ENCODE measurements at places on chromosomes 16 and 17. TPM values are rescaled to one million over a fixed set of nuclear protein-coding genes. Genes with fewer than 3 reads are reported as not detected.

DNA sequence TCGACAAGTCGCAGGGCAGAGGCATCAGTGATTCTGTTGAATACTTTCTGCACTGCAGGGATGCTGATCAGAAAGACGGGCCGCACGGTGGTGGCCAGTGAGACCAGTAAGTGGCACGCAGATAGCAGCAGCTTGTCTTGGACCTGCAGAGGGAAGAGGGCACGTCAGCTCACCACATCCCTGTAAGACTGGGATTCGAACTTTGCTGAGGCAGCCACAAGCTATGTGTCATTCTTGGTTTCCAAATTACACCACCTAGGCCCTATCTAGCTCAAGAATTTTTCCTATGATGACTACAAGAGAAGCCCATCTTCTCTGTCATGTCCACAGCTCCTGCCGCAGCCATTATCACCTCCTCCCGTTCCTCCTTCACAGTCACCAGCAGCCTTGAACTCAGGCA lies 49.4 kb upstream of the GSG1L start:
- no peaks in the 10 kb centered on the region for H3K4me1 ChIP-seq
- H3K27ac ChIP-seq = no peak overlapping the region
- peaks cover 45% of the 10 kb centered on the region for H3K36me3 ChIP-seq
- no peak overlapping the region for H3K4me3 ChIP-seq
- no peaks in the 10 kb centered on the region for H3K27me3 ChIP-seq
- DNase-seq = no peak

DNA sequence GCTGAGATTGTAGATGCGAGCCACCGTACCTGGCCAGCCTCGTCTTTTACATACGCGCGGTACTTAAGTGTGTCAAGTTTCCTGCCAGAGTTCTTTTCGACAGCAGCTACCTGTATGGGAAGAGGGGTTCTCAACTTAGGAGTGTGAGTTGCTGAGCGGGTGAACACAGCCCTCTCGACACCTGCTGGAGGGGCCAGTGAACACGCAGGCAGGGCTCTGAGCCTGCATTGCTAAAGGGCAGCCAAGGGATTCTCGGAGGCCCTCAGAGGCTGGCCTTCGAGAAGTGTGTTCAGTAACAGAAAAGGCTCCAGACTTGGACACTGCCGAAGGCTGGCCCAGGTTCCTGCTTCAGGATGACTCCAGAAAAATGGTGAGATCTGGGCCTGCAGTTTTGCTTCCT lies 6.1 kb downstream of the ZC3H18 start:
- no peak overlapping the region for H3K4me3 ChIP-seq
- peaks cover 25% of the 10 kb centered on the region for H3K36me3 ChIP-seq
- no peaks in the 10 kb centered on the region for H3K27me3 ChIP-seq
- H3K27ac ChIP-seq = no peak overlapping the region
- peaks cover 3% of the 10 kb centered on the region for H3K4me1 ChIP-seq
- no peak for DNase-seq

DNA sequence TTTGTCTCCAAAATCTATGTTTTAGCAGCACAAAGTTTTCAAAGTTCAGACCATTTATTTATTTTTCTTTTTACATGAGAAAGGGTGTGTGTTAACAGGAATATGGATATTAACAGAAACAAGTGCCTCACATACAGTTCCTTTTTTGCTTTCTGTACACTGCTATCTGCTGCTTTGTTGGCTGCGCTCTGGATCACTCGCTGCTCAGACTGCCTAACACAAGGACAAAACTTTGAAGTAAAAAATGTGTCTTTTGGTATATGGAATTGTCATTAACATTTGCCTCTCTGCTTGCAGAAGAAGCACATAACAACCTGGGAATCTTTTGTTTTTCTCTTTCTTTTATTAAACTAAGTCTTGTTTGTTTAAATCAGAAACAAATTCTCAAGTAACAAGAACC lies 262.8 kb downstream of the ZFHX3 start:
- H3K36me3 ChIP-seq = peaks cover 20% of the 10 kb centered on the region
- no peak overlapping the region for H3K4me3 ChIP-seq
- H3K27ac ChIP-seq = no peak overlapping the region
- H3K27me3 ChIP-seq = no peaks in the 10 kb centered on the region
- H3K4me1 ChIP-seq = peaks cover 4% of the 10 kb centered on the region

DNA sequence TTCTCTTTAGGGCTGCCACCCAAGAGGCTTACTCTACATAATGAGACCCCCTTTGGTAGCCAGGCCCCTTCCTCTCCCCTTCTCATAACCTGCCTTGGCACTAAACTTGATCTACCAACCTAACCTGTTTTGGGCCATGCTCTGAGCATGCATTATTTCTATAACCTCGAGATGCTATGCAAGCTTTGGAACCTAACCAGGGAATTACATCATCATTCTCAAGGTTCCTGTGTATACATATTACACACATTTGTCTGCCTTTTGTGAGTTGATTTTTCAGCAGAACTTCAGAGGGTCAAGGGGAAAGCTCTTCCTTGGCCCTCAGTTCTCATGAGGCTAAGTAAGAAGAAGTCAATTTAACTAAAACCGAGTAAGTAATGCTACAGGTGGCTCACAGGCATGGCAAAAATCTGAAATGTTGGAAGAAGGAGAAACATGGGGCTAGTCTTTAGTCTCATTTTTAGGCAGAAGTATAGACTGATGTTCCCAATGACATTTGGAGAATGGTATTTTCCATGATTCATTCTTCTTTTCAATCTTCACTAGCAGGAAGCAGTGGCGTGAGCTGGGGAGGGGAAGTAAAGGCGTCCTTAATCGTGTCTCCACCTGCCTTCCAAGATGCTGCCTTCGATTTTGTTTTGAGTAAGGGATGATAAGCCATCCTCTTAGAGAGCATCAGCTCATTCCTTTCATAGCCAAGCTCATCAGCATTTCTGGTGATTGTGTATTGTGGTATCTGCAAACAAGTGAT lies 308.4 kb downstream of the ABCC12 start:
- no peaks in the 10 kb centered on the region for H3K4me1 ChIP-seq
- H3K27ac ChIP-seq = no peak overlapping the region
- H3K4me3 ChIP-seq = no peak overlapping the region
- H3K36me3 ChIP-seq = no peaks in the 10 kb centered on the region
- no peak for DNase-seq
- no peaks in the 10 kb centered on the region for H3K27me3 ChIP-seq

- DNase-seq = no peak
- no peaks in the 10 kb centered on the region for H3K36me3 ChIP-seq
- no peak overlapping the region for H3K27ac ChIP-seq
- no peaks in the 10 kb centered on the region for H3K27me3 ChIP-seq
- H3K4me1 ChIP-seq = no peaks in the 10 kb centered on the region
- no peak overlapping the region for H3K4me3 ChIP-seq
Measured at GRCh38 chr17:78896091-78896833, 6.7 kb downstream of the CEP295NL start.

GRCh38 chr16:84683691-84684591 lies 15.9 kb upstream of the USP10 start:
- no peaks in the 10 kb centered on the region for H3K4me1 ChIP-seq
- DNase-seq = no peak
- H3K27ac ChIP-seq = no peak overlapping the region
- no peaks in the 10 kb centered on the region for H3K36me3 ChIP-seq
- no peak overlapping the region for H3K4me3 ChIP-seq

DNA sequence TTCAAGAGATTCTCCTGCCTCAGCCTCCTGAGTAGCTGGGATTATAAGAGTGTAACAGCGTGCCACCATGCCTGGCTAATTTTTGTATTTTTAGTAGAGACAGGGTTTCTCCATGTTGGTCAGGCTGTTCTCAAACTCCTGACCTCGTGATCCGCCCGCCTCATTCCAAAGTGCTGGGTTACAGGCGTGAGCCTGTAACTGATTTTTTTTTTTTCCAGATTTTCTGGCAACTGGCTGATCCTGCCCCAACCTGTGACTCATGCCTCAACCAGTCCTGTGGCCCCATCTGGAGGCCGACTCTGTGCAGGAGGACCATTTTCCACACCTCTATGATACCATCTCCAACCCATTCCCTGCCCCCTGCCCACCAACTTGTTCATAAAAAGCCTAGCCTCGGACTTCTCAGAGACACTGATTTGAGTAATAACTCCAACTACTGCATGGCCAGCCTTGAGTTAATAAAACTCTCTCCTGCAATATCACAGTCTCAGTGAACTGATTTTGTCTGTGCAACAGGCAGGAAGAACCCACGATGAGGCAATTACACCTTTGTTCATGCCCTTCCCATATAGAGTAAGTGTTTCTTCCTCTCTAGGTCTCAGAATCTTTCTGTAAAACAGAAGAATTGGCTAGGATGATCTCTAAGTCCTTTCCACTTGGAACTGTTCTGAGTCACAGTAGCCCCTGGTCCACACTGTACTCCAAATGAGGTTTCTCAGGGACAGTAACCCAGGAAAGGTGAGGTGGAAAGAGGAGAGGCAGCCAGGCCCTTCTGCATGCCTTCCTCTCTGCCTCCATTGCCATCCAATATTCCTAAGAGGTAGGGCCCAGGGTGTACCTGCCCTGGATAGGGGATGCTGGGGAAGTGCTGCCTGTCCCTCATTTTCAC lies 8.8 kb upstream of the CNOT1 start:
- no peak overlapping the region for H3K27ac ChIP-seq
- no peaks in the 10 kb centered on the region for H3K36me3 ChIP-seq
- H3K4me3 ChIP-seq = no peak overlapping the region
- peak; percentile 57 for DNase-seq
- H3K27me3 ChIP-seq = no peaks in the 10 kb centered on the region
- no peaks in the 10 kb centered on the region for H3K4me1 ChIP-seq

- no peak for DNase-seq
- H3K4me3 ChIP-seq = no peak overlapping the region
- no peak overlapping the region for H3K27ac ChIP-seq
Measured at GRCh38 chr17:53749178-53749577, 73.5 kb upstream of the KIF2B start.

DNA sequence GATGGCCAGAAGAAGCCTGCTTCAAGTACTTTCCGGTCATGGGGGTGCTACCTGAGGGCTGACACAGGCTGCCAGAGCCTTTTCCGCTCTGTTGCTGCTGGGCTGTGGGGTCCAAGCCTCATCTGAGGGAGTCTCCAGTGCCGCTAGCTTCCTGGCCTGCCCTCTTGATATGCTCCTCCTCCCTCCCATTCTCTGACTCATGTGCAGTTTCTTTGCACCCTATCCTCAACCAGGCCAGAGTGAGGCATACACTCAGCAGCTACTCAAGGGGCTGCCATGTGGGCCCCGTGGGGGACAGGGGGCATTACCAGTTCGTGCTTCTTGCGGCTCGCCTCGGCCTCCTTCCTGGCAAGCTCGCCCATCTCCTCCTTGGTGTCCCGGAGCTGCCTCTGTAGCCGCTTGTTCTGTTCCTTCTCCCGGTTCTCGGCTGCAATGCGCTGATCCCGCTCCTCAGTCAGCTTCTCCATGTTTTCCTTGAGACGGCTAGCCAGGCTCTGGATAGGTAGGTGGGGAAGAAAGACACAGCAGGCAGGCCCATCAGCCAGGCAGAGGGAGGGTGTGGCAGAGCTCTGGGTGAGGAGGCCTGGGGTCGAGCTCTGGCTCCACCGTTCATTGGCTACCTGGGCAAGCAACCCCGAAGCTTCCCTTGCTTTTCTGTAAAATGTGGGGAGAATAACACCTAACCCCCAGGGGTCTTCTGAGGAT lies 43.8 kb downstream of the PIPOX start:
- H3K4me1 ChIP-seq = no peaks in the 10 kb centered on the region
- DNase-seq = no peak
- H3K4me3 ChIP-seq = no peak overlapping the region

- peaks cover 57% of the 10 kb centered on the region for H3K27me3 ChIP-seq
- no peaks in the 10 kb centered on the region for H3K4me1 ChIP-seq
- no peaks in the 10 kb centered on the region for H3K36me3 ChIP-seq
- H3K27ac ChIP-seq = no peak overlapping the region
Measured at GRCh38 chr17:29022074-29022473, 16.2 kb upstream of the SEZ6 start.

GRCh38 chr16:56191156-56191815 lies at the start of gene GNAO1:
TSS of gene GNAO1 (plus strand) at chr16:56191489. CDS start at chr16:56192236, 747 bp downstream.
- no peaks in the 10 kb centered on the region for H3K36me3 ChIP-seq
- H3K27me3 ChIP-seq = no peaks in the 10 kb centered on the region
- peak; percentile 44 for DNase-seq
- H3K27ac ChIP-seq = peak within 1 kb of the TSS; percentile 88

DNA sequence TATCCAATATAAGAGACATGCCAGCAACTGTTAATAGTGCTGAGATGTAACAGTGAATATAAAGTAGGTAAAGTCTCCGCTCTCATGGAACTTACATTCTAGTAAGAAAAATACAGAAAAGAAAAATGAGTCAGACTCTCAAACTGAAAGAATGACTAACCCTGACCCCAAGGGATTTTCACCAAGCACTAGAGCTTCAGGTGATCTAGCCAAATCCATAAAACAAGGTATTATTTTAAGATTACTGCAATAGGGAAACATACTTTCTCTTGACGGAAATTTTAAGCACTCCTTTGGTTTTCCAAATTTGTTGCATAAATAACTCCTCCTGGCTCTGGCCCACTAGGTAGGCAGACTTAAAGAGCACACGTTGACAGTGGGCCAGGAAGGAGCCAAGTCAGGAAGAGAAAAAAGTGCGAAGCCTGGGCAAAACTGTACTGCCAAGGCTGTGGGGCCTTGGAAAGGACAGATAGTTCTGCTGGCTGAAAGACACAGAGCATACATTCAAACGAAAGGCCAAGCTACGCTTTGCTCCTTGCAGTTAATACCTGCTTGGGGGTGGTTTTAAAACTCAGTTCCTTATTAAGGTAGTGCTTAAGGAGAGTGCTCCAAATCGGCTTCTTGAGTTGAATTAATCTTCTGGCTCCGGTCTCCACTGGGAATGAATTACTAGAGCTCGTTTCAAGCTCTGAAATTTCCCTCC lies 1.4 kb downstream of the GOT2 start:
- peaks cover 6% of the 10 kb centered on the region for H3K4me1 ChIP-seq
- peak overlapping the region; percentile 84 for H3K27ac ChIP-seq
- H3K36me3 ChIP-seq = peaks cover 8% of the 10 kb centered on the region
- DNase-seq = peak; percentile 5
- peak overlapping the region; percentile 76 for H3K4me3 ChIP-seq

DNA sequence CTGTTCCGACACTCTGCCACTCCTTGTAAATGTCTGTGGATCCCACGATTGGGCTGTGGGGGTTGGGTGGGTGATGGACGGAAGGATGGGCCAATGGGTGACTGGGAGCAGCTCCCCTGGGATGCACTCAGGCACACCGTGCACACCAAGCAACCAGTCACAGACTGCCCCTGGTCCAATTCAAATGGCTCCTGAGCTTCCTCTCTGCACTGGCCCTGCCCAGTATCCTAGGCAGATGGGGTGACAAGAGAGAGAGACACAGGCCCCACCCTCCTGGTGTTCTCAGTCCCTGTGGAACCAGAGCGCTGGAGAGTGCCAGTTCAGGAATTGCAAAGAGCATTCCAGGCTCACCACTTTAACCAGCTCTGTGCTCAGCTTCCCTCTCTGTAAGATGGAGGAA lies 32.8 kb downstream of the BEAN1 start:
- no peak overlapping the region for H3K27ac ChIP-seq
- DNase-seq = no peak
- no peaks in the 10 kb centered on the region for H3K4me1 ChIP-seq
- no peaks in the 10 kb centered on the region for H3K36me3 ChIP-seq
- no peak overlapping the region for H3K4me3 ChIP-seq
- H3K27me3 ChIP-seq = peaks cover 17% of the 10 kb centered on the region

FOXL1 gene
- 0.22 TPM for polyA plus RNA-seq

MIS12 gene
- polyA plus RNA-seq = 11.1 TPM

GRAPL gene
- not detected for polyA plus RNA-seq

NEUROD2 gene
- polyA plus RNA-seq = 0.03 TPM
